Karpas-422 (cell line): ENCODE measurements at places on chromosomes 3 and 15.
A peak's percentile ranks its signal among the peaks of the same experiment; 100 is the strongest.

- no peak for DNase-seq
Measured at GRCh38 chr3:54760201-54760600, 167.7 kb downstream of the LRTM1 start.

- peak; percentile 83 for DNase-seq
Measured at GRCh38 chr15:57861034-57861638, 154.6 kb downstream of the POLR2M start.

- peak; percentile 54 for DNase-seq
Measured at GRCh38 chr15:67240235-67241131, 14.0 kb downstream of the AAGAB start.

DNA sequence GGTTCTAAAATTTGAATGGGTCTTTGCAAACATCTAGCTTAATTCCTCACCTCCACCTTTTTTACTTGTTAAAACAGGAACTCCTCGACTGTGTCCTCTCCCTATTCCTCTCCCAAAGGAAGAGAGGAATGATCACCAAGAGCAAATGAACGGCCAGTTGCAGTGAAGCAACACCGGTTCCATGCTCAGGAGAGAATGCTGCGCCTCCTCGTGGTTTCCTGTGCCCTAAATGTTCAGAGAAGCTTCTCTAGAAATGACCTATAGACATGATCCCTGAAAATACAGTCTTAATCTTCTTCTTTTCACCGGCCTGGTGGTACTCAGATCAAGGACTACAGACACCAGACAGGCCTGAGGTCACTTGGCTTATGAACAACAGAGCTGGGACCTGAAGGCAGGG is 65.1 kb upstream of the GUCA1C start:
- peak; percentile 62 for DNase-seq

DNA sequence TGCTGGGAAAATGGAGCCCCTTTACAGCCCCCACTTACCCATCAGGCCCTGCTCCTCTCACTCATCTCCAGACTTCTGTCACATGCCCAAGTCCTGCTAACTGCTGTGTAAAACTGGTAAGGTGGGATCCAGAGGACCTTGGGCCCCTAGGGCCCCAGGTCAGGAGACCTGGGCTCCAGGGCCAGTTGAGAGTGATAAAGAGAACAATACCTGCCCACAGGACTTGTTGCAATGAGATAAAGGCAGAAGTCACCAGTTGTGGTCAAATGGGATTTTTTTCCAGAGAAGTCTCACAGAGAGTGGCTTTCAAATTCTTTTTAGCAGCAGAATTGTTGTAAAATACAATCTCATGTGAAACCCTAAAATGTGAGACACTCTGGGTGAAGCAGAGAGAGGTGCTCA is 753 bp downstream of the FURIN start:
- no peak for DNase-seq

GRCh38 chr3:106946866-106947265 is 430.4 kb upstream of the CCDC54 start:
- no peak for DNase-seq

- DNase-seq: no peak
Measured at GRCh38 chr3:48899273-48899672, 591 bp upstream of the SLC25A20 start.
